ENCODE measurements at places on chromosomes 12 and 14.

- DNase-seq: no peak
These were observed 74.9 kb downstream of the RMST start for GRCh38 chr12:97537501-97537900.

GRCh38 chr12:62264706-62265105 lies 4.5 kb downstream of the USP15 start:
- no peak for DNase-seq

DNA sequence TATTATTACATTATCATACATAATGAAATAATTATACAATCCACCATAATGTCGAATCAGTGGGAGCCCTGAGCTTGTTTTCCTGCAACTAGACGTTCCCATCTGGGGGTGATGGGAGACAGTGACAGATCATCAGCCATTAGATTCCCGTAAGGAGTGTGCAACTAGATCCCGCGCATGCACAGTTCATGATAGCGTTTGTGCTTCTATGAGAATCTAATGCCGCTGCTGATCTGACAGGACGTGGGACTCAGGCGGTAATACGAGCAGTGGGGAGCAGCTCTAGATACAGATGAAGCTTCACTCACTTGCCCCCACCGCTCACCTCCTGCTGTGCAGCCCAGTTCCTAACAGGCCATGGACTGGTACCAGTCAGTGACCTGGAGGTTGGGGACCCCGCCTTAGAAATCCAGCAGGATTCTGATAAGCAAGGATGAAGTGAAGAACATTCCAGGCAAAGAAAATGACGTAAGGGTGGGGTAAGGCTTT lies 204.6 kb downstream of the ETV6 start:
- DNase-seq: no peak

DNA sequence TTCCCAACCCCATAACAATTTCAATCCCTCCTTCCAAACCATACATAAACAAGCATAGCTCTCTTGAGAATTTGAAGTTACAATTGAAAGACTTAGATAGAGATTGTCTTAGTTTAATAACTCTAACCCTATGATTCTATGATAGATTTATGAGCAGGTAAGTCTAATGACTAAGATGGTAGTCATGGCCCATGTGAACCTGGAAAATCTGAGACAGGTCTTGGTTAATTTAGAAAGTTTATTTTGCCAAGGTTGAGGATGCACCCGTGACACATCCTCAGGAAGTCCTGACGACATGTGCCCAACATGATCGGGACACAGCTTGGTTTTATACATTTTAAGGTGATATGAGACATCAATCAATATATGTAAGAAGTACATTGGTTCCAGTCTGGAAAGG lies 248.8 kb downstream of the KCNH5 start:
- DNase-seq: no peak

- DNase-seq: no peak
These were observed 30.0 kb upstream of the STAB2 start for GRCh38 chr12:103556890-103557627.

- DNase-seq: no peak
These were observed 388.5 kb downstream of the AACS start for GRCh38 chr12:125453751-125454150.

GRCh38 chr12:90355711-90356355 lies 599.1 kb downstream of the CCER1 start:
- no peak for DNase-seq

- no peak for DNase-seq
These were observed 32.1 kb upstream of the SLC38A1 start for GRCh38 chr12:46300910-46301309.

- no peak for DNase-seq
These were observed 191.6 kb downstream of the DUSP6 start for GRCh38 chr12:89160716-89161123.

DNA sequence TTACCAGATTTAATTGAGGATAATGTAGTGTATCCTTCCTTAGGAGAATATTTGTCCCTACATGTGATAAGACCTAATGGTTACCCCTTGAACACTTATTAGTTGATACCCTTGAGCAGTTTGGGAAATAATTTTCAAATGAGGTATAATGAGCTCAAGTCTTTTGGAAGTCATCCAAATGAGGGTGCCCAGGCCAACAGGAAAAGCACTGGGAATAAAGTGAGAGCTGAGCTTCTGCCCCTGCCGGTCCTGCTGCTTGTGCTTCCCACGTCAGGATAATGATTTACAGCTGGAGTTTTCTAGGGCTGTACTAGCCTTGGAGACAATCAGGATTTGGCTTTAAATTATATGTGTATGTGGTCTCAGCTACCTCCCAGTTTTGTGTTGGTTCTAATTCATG lies 178.8 kb upstream of the FRMD6 start:
- DNase-seq: no peak

GRCh38 chr12:4032924-4033615 lies 159.9 kb upstream of the PARP11 start:
- DNase-seq: no peak

GRCh38 chr14:74945261-74945851 lies 10.0 kb downstream of the PGF start:
- peak; percentile 92 for DNase-seq

- no peak for DNase-seq
These were observed 222.3 kb upstream of the NOVA1 start for GRCh38 chr14:26820138-26820537.

- no peak for DNase-seq
These were observed 92.6 kb upstream of the HIF1A start for GRCh38 chr14:61602733-61603077.

GRCh38 chr12:121530600-121531355 lies 50.0 kb downstream of the KDM2B start:
- peak; percentile 63 for DNase-seq

GRCh38 chr14:31549817-31550216 lies 11.4 kb upstream of the NUBPL start:
- DNase-seq: no peak

- no peak for DNase-seq
These were observed 1.6 kb downstream of the GTSF1 start for GRCh38 chr12:54471793-54472192.

DNA sequence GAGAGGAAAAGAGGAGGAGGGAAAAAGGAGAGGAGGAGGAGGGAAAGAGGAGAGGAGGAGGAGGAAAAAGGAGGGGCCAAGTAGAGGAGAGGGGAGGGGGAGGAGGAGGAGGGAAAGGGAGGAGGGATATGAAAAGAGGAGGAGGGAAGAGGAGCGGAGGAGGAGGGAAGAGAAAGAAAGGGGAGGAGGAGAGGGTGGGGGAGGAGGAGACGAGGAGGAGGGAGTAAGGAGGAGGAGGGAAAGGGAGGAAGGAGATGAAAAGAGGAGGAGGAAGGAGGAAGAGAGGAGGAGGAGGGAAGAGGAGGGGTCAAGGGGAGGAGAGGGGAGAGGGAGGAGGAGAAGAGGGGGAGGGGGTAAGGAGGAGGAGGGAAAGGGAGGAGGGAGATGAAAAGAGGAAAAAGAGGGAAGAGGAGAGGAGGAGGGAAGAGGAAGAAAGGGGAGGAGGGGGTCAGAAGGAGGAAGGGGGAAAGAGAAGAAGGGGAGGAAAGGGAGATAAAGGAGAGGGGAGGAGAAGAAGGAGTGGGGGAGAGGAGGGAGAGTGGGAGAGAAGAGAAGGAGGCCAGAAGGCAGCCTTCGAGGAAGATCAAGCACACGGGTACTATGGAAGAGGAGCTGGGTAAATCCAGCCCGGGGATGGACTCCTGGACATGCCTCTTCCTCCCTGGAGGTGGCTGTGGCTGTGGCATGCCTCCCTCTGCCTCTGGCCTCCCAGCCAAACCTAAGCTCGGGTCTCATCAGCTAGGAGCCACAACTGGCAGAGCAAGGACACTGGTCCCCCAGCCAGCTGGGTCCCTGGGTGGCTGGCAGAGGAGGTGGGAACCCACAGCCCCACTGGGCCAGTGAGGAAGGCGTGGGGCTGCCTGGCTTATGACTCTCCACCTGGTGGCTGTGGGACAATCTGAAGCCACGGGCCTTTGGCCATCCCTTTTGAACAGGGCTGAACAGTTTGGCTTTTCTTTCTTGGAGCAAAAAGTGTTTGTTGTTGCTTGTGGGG lies 3.0 kb upstream of the CMKLR1 start:
- DNase-seq: no peak

GRCh38 chr12:49366096-49366651 lies 1.1 kb upstream of the SPATS2 start:
- no peak for DNase-seq

- DNase-seq: no peak
These were observed 300.8 kb downstream of the NPAS3 start for GRCh38 chr14:33239465-33239864.

DNA sequence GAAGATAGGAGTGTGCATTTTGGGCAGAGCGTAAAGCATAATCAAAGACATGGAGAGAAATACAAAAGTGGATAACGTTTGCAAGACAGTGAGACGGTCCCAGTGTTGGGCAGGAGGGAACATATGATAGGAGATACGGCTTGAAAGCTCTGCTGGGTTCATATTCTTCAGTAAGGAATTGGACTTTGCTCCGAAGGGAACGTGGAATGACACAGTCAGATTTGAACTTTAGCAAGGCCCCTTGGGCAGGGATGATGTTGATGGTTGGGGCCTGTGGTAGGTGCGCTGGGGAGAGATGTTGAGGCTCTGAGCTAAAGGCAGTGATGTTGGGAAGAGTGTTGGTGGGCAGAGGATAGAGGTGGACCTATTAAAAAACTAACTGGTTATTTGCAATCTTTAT lies 143.5 kb upstream of the TBX3 start:
- DNase-seq: no peak

- no peak for DNase-seq
These were observed 209.8 kb downstream of the CCER1 start for GRCh38 chr12:90745211-90745610.

DNA sequence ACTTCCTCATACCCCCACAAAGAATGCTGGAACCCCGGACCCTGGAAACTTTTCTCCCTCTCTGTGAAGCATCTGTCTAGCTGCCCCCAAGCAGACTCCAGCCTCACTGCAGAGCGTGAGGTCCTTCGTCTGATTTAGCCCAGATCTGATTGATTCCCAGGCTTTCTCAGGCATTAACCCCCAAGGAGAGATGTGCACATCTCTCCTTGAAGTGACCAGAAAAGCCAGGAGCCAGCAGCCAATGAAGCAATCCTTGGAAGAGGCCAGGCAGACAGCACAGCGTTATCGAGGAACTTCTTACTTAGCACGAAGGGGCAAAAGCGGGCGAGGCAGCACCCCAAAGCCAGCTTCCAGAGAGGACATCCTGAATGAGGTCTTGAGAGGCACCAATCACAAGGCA lies 100.7 kb downstream of the ZFP36L1 start:
- DNase-seq: no peak

- DNase-seq: no peak
These were observed 8.4 kb downstream of the RAPGEF3 start for GRCh38 chr12:47750229-47750798.

DNA sequence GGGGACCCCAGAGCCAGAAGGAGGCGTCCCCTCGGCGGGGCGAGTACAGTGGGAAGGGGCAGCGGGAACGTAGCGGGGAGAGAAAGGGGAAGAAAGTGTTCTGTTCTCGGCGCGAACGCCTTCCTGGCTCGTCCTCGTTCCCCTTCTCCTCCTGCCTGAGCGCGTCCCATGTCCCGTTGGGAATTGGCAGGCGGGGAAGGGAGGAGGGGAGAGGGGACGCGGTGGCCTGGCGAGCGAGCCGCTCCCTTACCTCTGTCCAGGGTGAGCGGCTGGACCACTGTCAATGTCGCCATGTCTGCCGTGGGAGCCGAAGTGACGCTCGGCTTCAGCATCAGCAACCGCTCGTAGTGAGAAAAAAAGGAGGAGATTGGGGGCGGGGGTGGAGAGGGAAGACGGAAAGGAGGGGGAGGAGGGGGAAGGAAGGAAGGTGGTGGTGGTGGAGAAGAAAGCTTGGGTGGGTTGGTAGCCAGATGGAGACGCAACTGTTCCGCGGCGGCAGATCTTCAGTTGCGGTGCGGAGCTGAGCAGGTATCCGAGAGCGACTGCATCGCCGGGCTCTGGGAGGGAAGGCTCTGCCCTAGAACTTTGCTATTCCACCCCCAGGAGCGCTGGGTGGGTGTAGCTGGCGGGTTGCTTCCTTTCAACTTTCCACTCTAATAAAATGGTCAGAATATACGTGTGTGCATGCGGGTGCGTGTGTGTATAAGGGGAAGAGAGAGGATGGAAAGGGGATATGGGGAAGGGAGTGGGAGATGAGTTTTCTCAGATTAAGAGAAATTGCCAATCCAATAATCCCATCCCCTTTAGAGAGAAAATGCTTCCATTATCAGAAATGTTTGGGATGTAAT lies at the start of gene LIN7A:
LIN7A (minus strand) TSS at position 544 of the 848 bp plus-strand sequence; CDS start at position 332, 212 bp downstream.
- peak; percentile 68 for DNase-seq

- peak; percentile 59 for DNase-seq
These were observed 882 bp downstream of the HECTD1 start for GRCh38 chr14:31206536-31207286.

DNA sequence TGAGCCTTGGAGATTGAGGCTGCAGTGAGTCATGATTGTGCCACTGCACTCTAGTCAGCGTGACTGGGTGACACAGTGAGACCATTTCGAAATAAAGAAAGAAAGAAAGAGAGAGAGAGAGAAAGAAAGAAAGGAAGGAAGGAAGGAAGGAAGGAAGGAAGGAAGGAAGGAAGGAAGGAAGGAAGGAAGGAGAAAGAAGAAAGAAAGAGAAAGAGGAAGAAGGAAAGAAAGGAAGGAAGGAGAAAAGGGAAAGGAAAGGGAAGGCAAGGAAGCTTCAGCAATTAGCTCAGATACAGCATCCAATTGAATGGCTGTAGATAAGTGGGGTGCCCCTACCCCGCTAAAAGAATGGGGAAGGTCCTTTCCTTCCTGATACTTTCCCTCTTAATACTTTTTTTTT lies 9.5 kb upstream of the NAA30 start:
- no peak for DNase-seq

- DNase-seq: no peak
These were observed 63.9 kb upstream of the RMST start for GRCh38 chr12:97398704-97399103.

DNA sequence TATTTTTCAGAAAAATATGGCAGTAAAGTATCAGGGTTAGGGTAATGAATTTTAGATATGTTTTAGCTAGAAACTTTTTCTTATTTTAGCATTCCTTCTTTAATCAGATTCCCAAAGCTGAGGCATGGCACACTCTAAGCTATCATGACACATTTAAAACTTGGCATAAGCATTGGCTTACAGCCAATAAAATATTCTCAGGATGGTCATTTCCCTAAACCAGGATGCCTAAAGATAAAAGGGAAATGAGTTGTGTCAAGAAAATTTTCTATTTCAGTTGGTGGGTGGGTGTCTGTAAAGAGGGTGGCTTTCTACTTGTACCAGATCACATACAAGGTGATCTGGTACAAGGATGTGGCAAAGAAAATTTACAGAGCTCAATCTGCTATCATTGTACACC lies 47.8 kb downstream of the PEBP1 start:
- no peak for DNase-seq

GRCh38 chr12:27818401-27818918 lies 38.4 kb upstream of the MANSC4 start:
- no peak for DNase-seq

DNA sequence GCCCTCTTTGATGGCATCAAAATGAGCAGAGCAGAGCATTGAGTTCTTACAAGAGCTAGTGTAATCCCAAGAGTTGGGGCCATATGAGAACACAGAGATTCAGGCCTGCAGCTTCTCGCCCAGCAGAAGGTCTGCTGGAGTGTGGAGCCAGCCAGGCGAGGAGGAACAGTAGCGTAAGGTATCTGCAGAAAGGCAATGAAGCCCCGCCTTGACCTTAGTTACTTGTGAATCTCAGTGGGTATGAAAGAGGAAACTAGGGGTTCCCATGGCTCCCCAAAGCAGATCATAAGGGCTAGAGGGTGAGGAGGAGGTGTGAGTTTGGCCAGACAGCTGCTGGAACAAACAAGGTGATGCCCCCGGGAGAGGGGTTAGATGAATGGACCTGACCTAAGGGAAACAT lies 49.4 kb downstream of the SLC8A3 start:
- DNase-seq: no peak
